ENCODE measurements at places on chromosomes 13 and 19.

DNA sequence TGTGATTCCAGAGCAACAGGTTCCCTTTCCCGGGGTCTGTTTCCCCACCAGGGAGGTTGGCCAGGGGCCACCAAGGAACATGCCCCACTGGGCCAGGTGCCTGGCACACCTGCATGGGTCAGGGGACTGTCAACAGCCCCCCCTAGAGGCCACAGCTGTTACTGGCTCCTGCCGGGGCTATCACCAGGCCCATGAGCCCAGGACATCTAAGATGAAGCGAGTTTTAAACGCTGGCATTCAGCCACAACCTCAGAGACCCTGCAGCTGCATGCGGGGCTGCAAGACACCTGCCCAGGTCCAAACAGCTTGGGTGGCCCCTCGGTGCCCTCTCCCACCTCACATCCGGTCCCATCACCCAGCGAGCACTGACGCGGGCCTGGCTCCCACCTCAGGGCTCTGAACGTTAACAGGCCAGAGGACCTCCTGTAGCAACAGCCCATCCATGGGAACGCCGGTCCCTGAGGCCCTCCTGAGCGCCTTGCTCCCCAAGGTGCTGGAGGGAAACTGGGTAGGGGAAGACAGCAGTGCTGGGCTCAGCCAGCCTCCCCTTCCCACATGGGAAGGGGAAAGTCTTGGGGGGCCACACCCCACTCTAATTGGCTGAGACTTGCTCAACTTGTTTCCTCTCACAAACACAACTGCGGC, 12.0 kb downstream of the KHSRP start:
- no peak for DNase-seq

DNA sequence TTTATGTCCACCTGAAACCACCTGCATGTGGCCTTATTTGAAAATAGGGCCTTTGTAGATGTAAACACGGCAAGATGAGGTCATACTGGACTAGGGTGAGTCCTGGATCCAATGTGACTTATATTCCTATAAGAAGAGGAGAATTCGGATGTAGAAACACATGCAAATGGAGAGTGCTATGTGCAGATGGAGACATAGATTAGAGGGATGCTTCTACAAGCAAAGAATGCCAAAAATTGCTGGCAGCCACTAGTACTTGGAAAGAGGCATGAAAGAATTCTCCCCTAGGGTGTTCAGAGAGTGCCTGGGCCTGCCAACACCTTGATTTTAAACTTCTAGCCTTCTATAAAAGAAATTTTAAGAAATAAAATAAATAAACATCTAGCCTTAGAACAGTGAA, 226.1 kb downstream of the RFC3 start:
- DNase-seq = no peak

DNA sequence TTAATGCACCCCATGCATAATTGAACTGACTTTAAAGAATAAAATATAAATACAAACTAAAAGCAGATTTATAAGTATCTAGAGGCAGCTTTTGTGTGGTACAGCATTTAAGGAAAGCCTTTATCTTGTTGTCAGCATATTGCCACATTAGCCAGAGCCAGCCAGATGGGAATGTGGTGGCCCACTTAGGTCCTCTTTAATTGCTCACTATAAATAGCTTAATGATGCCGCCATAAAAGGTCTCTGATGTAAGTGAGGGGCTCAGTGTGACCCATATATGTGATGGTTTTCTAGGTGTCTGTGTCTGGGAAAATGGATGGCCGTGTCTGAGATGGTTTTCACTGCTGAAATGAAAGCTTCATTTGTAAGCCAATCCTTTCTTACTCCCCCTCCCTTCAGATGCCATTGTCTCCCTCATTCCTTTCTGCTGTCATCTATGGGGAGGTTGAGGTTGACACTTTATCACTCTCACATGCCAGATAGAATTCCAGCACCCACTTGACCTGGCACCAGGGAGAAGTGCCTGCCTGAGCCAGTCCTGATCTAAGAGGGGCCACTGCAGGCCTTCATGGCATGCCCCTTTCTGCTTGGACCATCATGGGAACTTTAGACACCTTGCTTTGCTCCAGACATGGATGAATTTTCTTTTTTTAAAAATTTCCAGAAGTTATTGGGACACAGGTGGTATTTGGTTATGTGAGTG, 135.3 kb downstream of the MTUS2 start:
- DNase-seq = no peak

GRCh38 chr13:70893832-70894231, 785.6 kb upstream of the KLHL1 start:
- DNase-seq = no peak

DNA sequence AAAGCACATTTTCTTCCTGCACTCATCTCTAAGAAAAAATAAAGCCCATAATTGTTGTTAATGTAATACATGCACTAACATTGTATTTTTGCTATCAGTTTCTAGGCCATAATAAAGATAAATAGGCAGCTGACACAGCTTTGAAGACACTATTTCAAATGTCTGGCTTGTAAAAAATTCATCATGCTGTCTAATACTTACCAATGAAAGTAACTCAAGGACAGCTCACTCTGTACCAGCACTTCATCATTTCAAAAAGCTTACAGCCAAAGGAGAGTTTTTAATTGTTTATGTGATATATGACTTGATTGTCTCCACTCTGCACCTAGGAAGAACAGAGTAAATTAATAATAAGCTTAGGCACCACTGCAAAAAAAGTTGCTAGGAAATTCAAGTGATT, 1423.3 kb upstream of the PCDH20 start:
- no peak for DNase-seq

Data from mesothelial cell of epicardium (in vitro differentiated cells).